ENCODE measurements at places on chromosomes 1 and 21. TPM values are rescaled to one million over a fixed set of nuclear protein-coding genes. Genes with fewer than 3 reads are reported as not detected.

ALX3 gene
- not detected for total RNA-seq

ISG15 gene
- 39.6 TPM for total RNA-seq

VWA1 gene
- 2.9 TPM for total RNA-seq

RAD54L gene
- total RNA-seq, result 9.7 TPM

GNG12 gene
- total RNA-seq, result 91.1 TPM
